ENCODE measurements at places on chromosomes 16 and 17.
A peak's percentile ranks its signal among the peaks of the same experiment; 100 is the strongest.

DNA sequence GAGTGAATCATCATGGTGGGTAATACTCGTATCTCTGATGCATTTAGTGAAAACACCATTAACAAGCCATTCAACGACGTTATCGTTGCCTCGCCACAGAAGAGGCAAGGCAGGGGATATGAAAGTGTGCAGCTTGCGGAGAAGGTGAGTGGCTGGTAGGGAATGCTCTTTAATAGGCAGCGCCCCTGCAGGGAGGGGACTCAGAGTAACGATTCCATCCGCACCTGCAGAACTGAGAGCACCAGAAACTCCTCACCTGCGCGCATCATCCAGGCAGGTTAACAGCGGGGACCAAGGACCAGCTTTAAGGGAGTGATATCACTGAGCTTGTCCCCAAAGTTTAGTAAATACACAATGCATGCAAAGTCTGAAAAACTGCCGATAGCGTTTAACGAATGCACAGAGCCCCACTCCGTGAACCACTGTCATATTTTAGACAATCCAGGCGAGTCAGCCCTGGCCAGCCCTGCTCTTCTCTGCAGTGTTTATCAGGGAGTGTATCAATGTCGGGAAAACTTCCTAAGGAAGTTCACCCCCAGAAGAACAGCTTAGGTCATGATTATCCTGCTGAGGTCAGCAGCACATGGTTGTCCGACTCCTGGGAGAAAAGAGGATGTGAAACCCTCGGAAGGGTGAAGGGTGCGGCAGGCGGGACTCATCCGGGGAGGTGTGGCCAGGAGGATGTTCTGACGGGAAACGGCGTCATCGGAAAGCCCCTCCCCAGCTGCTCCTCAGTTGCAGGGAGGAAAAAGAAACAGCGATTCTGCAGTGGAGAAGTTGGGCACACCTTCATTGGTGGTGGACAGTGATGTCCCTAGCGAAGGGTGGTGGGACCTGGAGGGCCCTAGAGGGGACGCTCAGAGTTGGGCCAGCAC is 68.5 kb upstream of the DNAH17 start:
- DNase-seq, result peak; percentile 79

DNA sequence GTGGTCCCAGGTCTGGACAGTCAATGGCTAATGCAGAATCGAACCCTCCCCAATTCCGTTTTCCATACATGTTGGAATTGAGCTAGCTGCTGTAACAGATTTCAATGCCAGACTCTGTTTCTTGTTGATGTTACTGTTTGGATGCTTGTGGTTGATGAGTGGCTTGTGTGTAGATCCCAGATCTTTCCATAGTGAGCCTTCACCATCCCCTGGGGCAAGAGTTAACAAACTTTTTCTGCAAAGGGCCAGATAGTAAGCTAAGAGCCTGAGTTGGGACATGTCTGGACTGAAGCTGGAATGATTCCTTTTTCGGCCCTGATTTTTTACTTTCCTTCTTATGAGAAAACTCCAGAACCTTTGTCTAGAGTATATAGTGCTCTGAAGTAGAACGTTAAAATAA is 296.3 kb downstream of the CPPED1 start:
- no peak for DNase-seq

GRCh38 chr16:87830673-87831420 is 38.5 kb downstream of the SLC7A5 start:
- DNase-seq, result no peak

DNA sequence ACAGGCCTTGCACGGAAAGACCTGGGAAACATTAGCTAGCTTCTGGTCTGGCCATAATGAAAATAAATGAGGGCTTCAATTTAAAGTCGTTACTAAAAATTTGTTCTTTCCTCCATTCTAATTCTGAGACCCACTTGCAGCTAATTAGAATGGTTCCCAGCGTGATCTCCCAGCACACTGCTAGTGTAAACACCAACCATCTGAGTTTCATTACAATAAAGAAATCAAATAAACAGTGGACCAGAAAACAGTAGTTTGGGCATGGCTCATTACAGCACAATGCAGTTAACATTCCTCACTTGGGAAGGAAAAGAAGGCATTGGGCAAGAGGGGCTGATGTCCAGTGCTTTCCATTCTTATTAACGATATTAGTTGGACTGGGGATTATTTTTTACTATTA is 410.9 kb upstream of the SOX9 start:
- no peak for DNase-seq

- no peak for DNase-seq
Observed at GRCh38 chr16:22624800-22625533, 114.3 kb downstream of the NPIPB5 start.

GRCh38 chr17:57256708-57257112 is 387 bp downstream of the MSI2 start:
- DNase-seq, result no peak

DNA sequence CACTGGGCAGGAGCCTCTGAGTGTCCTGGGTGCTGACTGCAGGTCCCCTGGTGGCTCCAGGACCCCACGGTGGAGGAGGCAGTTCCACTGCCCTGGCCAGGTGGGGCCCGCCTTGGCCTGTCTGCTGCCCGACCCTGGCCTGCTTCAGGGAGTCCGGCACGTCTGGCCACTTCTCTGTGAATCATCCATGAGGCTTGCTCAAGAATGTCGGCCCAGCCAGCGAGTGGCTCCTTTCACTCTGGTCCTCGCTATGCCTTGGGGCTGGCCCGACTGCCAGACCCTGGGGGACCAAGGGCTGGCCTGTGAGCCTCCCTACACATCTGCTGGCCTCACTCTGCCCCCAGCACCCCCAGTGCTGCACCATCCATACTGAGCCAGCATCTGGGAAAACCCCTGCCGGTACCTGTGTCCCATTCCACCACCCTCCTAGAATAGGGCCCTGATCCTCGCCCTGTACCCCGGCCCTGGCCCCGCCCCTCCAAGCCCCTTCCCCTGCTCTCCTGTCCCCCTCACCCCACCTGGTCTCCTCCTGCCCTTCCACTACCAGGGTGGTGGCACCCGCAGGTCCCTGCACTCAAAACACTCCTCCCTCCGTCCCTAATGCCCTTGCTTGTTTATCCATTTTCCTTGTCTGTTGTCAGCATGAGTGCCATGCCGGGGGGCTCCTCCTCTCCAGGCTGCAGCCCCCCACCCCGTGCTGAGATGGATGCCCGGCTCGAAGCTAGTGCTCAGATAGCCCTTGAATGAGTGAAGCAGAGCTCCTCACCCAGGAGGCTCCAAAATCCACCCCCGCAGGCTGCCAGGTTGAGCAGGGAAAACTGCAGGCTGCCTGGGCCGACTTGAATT is 35.5 kb downstream of the ADCY7 start:
- DNase-seq, result peak; percentile 18

DNA sequence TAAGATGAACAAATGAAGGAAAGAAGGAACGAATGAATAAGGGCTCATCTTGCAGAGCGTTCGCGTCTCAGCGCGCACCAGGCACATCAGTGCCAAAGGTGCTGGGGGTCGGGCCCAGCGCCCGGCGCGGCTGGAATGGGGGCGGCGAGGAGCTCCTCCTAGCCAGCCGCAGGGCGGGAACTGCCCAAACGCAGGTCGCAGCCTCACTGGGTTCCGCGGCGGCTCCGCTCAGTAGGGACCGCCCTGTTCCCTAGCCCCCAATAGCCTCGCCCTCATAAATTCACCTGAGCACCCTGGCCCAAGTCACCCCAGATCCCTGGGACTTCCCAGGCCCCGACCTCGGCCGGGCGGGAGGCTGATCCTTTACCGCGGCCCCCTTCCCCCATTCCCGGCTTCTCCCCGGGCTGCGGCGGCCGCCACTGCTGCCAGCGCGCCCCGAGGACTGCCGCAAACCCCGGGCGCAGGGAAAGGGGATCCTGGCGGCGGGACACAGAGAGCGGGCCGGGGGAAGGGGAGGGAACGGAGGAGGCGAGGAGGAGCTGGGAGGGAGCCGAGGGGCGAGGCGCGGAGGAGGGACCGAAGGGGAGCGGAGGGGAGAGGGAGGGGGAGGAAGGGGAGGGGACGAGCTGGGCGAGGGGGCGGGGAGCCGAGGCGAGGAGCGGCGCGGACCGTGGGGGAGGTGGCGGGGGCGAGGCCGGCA is 377 bp upstream of the CRHR1 start:
- no peak for DNase-seq

DNA sequence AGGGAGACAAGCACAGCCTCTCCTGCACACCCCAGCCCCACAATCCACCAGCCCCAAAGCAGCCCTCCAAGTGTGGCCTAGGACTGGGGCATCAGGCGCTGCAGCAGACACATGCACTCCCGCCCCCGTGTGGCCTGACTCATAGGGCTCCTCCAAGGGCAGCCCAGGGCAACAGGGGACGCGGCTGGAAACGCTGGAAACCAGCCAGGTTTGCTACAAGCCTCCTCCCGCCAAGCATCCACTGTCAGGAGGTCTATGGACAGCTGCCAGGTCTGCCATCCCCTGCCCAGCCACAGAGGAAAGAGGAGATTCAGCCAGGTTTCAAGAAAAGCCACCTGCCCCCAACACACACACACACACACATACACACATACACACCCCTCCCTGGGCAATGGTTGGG is 25.8 kb downstream of the SRCIN1 start:
- DNase-seq, result no peak

- peak; percentile 84 for DNase-seq
Observed at GRCh38 chr17:43878260-43879175, 28.8 kb downstream of the MPP2 start.

DNA sequence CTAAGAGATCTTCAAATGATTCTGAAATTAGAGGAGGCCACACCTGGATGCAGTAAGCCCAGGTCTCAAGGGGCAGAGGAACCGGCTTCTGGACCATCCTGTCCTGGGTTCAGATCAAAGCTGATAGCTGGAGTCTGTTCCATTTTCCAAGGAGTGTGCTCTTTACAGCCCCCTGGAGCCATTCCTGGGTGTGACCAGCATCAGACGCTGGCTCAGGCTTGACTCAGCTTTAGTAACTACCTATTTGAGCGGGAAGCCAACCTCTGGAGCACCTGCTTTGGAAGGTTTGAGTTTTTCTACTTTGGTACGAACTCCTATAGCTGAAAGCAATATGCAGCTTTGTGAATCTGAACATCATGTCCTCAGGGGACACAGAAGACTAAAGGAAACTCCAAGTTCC is 12.9 kb upstream of the BBS2 start:
- no peak for DNase-seq

- DNase-seq, result no peak
Observed at GRCh38 chr16:50284131-50284911, 18.0 kb downstream of the ADCY7 start.

- DNase-seq, result no peak
Observed at GRCh38 chr17:18089613-18090012, 1.9 kb downstream of the DRG2 start.

DNA sequence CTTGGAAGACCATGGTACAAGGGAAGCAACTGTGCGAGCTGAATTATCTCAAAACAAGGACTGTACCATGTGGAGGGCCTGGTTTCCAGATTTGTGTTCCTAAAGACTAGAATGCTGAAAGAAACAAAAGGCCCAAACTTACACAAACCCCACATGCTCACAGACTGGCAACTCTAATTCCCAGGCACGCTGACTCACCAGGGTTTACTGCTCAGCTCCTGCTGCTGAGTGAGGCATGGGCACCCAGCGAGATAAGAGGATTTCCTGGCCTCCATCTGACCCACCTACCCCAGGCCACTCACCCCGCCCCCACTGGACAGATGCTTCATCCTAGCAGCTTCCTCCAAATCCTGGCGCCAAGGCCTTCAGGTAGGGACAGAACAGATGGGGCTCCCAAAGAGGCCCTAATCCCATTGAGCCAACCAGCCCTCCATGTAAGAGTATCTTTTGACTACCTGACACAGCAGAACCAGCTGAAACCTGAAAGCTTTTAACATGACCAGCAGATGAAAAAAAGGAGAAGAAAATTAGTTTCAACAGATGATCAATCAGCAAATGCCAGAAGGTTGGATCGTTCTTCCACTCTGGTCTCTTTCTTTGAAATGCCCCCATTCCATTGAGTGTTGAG is 33.9 kb downstream of the DCUN1D3 start:
- DNase-seq, result no peak

DNA sequence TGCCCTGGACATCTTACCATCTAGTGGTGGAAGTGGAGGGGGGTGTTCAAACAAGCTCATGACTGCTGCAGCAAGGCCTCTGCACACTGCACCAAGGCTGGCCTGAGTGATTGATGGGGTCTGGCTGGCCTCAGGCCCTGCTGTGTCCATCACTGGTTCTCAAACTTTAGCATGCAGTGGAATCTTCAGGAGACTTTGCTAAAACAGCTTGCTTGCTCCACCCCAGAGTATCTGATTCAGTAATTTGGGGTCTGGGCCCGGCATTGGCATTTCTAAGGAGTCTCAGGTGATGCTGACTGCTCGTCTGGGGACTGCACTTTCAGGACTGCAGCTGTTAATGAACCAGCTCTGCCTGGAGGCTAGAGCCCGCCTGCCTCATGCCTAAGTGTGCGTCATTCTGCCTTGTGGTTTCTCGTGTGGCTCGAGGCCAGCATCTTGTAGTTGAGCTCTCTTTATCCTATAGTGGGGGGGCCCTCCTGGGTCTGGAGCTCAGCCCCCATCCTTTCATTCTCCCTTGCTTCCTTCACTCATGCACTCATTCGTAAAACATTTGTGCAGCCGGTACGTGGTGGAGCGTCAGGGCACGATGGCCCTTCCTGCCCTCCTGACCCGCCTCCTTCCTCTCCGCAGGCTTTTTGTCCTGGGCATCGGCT is 4.1 kb downstream of the MGAT5B start:
- DNase-seq, result no peak

GRCh38 chr17:77834170-77835115 is 124.1 kb upstream of the TNRC6C start:
- peak; percentile 63 for DNase-seq

DNA sequence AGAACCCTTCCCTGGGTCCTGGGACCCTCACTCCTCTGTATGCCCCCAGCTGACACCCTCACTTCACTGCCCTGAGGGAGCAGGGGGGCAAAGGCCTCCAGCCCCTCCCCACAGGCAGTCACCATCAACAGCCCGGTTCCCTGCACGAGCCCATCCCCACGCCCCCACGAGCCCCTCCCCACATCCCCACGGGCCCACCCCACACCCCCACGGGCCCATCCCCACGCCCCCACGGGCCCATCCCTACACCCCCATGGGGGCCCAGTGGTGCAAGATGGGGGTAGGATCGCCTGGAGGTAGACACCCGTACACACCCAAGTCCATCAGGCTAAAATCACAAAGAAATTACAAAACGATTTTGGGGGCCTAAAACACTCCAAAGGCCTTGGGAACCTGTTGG is 42.3 kb downstream of the LMF1 start:
- DNase-seq, result no peak

- no peak for DNase-seq
Observed at GRCh38 chr17:78879635-78880186, 23.3 kb downstream of the CEP295NL start.

DNA sequence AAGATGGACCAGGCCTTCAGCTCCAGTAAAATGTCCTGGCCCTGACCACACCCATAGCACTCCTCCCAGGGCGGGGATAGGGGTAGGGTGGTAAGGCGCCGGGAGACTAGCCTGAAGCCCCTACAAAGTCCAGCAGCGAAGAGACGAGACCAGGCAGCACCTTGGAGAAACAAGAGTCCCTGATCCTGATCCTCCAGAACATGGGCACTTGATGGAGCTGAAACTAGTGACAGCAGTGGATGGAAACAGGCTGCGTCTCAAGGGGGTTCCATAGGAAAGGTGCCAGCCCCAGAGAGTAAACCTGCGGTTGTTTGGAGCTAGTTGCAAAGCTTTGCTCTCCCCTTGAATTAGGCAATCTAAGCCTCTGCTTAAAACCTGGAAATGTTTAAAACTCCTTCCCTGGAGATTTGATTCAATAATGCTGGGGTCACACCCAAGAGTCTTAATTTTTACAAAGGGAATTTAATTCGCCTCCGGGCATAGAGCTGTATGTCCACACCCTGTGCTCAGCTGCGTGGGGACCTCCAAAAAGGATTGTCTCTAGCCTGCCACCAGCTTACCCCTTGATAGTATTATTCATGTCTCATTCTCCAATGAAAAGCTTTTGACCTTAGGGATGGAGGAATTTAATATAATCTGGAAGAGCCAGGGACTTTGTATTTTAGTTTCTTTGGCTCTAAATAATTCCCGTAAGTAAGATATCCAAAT is 258.6 kb downstream of the PMP22 start:
- DNase-seq, result no peak

All from GM12892 (cell line).